ENCODE measurements at places on chromosomes 3 and 15.

DNA sequence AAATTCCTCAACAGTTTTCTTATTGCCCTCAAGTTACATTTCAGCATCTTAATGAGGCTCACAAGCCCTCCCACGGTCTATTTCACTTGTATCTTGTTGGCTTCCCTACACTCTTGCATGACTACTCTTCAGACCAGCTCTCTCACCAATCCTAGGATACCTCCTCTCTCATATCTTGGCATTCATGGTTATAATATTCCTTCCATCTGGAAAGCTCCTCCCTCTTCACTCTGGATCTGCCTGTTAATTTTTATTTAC lies 8.5 kb upstream of the CCDC80 start:
- peak; percentile 99 for DNase-seq

- DNase-seq = peak; percentile 100
Observed at GRCh38 chr3:134326760-134327593, 47.3 kb downstream of the AMOTL2 start.

DNA sequence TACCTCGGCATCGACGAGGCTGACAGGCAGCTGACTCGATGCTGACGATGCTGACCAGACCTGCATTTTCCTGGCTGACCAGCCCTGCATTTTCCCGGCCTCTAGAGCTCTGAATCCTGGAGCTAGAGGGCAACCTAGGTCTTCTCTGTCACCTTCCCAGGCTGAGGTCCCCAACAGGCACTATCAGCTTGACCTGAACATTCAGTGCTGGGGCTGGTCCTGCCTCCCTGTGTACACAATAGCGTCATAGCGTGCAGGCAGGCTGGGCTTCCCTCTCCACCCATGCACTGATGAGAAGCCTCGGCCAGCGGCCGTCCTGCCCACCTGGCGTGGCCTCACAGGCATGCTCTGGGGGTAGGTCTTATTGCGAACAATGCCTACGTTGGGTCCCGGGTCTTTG lies 62.3 kb upstream of the SNRPA1 start:
- DNase-seq = no peak

GRCh38 chr3:99659032-99659431 lies 20.6 kb downstream of the COL8A1 start:
- peak; percentile 96 for DNase-seq

GRCh38 chr15:20352241-20353200 lies 189.1 kb downstream of the GOLGA6L6 start:
- no peak for DNase-seq

GRCh38 chr3:123576122-123576521 lies 8.7 kb downstream of the HACD2 start:
- no peak for DNase-seq

DNA sequence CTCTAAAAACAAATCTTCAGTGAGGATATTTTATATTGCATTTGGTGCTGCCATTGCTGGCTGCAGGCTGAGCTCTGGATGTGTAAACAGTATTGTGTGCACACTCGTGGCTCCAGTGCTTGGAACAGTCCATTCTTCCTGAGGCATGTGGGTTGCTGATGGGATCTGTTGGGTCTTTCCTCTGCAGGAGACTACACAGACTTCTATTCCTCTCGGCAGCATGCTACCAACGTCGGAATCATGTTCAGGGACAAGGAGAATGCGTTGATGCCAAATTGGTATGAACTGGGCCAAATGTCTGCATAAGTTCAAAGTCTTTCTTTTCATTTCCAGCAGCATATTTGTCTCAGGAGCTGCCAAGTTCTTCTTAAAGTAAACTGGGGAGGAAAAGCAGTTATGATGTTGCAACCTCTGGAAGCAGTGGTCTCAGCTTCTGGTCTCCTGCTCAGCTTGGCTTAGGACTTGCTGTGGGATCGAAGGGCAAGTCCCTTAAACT lies 9.3 kb downstream of the FAH start:
- no peak for DNase-seq

All from fibroblast of skin of scalp (primary cell).